HL-60 (cell line): ENCODE measurements at places on chromosomes 4 and X.

- no peak for DNase-seq
Observed at GRCh38 chrX:120242813-120243212, 7.8 kb upstream of the ZBTB33 start.

DNA sequence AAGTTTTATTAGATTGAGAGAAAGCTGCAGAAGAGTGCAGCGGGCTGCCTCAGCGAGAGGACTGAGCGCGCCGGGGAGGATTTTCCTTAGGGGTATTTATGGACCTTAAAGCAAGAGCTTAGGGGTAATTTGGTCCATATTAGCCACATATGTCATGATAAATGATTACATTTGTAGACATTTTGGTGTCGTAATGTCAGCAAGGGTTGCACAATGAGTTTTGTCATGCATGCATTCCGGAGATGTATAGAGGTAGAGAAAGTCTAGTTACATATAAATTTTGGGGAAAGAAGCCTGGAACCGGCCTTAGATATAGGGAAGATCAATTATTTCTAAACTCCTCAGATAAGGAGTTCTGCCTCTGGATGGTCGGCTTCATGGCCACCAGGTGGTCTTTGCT lies 10.0 kb downstream of the MGST2 start:
- DNase-seq, result peak; percentile 48

- DNase-seq, result no peak
Observed at GRCh38 chr4:158071931-158072330, 100.9 kb downstream of the GASK1B start.

GRCh38 chr4:5051278-5052203 lies at the start of gene STK32B:
Gene STK32B, plus strand, starts transcription at chr4:5051480.
- DNase-seq, result peak; percentile 8

GRCh38 chrX:40496728-40497127 lies 84.0 kb upstream of the ATP6AP2 start:
- DNase-seq, result no peak
